Spleen (tissue), 13 donors: ENCODE measurements at places on chromosomes 2 and 18. TPM values are rescaled to one million over a fixed set of nuclear protein-coding genes. Genes with fewer than 3 reads are reported as not detected.
A peak's percentile ranks its signal among the peaks of the same experiment; 100 is the strongest.

DNA sequence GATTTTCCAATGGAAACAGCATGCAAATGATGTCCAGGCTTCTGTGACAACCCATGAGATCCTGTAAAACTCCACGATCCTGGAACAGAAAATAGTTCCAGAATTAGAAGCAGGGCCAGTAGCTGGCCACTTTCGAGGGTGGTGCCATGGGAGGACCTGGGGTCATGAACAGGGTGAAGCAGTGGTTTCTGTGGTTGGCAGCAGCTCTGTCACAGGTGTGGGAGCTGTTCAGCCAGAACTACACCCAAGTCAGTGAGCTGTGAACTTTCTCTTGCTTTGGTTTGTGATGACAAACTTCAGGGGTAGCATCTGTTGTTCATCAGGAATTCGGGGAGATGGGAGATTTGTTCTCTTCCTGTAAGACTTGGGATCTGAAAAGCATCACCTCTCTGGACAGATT, 314.4 kb upstream of the NT5C1B start:
- peak; percentile 69 for DNase-seq

DNA sequence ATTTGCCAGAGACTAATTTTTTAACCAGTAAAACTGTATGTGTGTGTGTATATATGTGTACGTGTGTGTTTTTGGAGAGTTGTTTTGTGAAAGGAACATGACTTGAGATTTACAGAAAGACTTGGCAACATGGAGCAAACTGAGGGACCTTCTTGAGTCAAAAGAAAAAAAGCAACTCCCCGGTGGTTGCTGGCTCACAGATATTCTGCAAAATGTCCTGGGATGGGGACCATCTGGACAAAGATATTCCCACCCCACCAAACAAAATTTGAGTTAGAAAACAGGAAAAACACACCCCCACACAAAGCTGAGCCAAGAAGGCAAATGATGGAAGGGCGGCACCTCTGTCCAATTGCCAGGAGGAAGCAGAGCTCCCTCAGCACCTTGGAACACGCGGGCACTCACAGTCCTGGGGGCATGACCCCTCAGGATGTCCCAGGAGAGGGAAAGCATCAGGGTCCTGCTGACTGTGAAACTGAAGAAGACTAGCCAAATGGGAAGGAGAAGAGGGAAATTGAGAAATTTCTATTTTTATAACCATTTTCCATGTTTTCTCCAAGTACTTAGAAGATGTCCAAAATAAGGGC, 290.2 kb upstream of the ACVR2A start:
- no peak for DNase-seq

GRCh38 chr2:75736276-75736675, 25.6 kb upstream of the GCFC2 start:
- no peak for DNase-seq

GRCh38 chr2:95376311-95377215, 25.9 kb upstream of the FAHD2A start:
- DNase-seq: no peak

- no peak for DNase-seq
These were observed 76.6 kb upstream of the TEX51 start for GRCh38 chr2:126822115-126822514.

DNA sequence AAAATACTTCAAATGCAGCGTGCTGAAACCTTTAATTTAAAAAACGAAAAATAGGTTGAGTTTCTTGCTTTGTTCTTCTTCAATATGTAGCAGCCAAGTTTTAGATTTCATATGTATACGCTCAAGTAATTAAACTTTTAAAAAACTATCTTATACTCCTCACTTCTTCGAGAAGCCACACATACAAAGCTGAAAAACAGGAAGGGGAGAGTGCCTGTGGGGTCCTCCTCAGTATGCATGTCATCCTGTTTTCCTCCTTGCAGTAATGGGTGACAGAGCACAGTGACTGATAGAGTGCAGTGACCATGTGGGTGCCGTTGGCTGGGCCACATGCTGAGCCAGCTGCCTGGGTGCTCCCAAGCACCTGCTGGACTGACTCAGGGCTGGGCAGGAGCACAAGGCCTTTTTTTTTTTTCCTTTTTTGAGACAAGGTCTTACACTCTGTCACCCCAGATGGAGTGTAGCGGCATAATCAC, 33.3 kb downstream of the UXS1 start:
- DNase-seq: peak; percentile 84

- DNase-seq: no peak
These were observed 172.6 kb downstream of the HAUS1 start for GRCh38 chr18:46276748-46277147.

- DNase-seq: no peak
These were observed 70.6 kb downstream of the NRP2 start for GRCh38 chr2:205752924-205753323.

GRCh38 chr18:47206945-47207637, 30.9 kb upstream of the IER3IP1 start:
- no peak for DNase-seq

- no peak for DNase-seq
These were observed 118.9 kb downstream of the EHBP1 start for GRCh38 chr2:62824388-62824787.

Gene ARL4C
- total RNA-seq: 75.0 TPM

Gene DES
- 8.3 TPM for total RNA-seq

Gene SH2D6
- total RNA-seq: not detected
